ENCODE measurements at places on chromosomes 5 and 9.
A peak's percentile ranks its signal among the peaks of the same experiment; 100 is the strongest.

- DNase-seq = no peak
Measured at GRCh38 chr5:149284501-149284900, 12.8 kb downstream of the AFAP1L1 start.

GRCh38 chr9:116549061-116549664 is 137.9 kb upstream of the TRIM32 start:
- DNase-seq = no peak

DNA sequence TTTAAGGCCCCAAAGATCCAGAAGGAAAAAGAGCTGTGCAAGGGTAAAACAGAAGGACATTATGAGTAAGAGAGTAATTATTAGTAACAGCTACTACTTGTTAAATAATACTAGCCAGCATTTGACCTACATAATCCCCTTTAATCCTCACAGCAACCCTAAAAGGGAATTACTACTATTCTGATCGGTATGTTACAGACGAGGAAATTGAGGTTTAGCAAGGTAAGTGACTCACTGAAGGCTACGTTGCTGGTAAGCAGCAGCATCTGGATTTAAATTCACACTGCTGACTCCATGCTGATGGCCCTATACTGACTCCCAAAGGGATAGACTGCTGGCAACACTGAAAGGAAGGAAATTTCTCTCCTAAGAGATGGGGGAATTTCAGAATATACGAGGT is 3.7 kb upstream of the FSD1L start:
- DNase-seq = no peak

DNA sequence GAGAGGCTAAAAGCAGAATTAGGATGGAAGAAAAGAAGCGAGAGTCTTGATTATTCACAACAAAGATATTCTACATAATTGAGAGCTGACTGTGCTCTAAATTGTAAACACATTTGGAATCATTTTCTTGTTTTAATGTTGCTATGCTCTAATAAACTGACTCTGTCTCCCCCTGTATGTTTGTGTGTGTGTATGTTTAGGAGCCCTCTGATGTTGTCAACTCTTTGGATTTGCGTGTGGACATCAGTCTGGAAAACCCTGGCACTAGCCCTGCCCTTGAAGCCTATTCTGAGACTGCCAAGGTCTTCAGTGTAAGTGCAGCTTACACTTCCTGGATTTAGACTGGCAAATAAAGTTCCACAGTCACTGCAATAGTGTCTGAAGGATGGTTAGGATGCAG is 37.8 kb downstream of the MOCS2 start:
- DNase-seq = no peak

DNA sequence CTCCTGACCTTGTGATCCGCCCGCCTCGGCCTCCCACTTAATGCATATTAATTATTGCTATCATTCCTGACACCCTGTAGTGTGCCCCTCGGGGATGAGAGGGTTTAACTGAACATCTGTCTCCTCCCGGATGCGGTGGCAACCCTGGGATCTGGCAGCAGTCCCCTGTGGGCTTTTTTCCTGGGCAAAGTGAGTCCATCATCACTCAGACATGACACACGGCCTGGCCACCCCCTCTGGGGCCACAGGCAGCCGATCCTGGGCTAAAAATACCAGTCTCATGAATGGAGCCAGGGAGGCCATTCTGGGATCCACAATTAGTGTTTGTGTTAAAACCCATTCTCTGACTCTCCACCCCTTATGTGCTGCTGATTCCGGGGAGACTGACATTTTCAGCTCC is 161.2 kb downstream of the RGS3 start:
- DNase-seq = no peak

GRCh38 chr9:68961587-68961986 is 52.3 kb downstream of the PRKACG start:
- DNase-seq = no peak

DNA sequence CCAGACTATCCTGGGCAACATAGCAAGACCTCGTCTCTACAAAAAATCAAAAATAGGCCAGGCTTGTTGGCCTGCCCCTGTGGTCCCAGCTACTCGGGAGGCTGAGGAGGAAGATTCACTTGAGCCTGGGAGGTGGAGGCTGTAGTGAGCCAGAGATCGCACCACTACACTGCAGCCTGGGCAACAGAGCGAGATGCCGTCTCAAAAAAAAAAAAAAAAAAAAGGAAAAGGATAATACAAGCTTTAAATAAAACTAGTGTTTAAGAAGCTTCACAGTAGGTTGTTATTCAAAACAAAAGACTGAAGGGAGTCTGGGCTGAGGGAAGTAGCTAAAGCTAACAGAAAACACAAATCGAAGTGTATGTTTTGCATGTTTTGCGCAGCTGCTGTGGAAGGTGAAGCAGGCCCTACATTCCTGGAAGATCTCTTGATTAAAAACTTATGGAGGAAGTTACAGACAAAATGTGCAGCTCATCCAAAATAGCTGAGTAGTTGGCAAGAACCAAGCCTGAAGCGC is 581 bp upstream of the C9orf40 start:
- no peak for DNase-seq

- DNase-seq = no peak
Measured at GRCh38 chr9:91101611-91102168, 260.0 kb downstream of the AUH start.

DNA sequence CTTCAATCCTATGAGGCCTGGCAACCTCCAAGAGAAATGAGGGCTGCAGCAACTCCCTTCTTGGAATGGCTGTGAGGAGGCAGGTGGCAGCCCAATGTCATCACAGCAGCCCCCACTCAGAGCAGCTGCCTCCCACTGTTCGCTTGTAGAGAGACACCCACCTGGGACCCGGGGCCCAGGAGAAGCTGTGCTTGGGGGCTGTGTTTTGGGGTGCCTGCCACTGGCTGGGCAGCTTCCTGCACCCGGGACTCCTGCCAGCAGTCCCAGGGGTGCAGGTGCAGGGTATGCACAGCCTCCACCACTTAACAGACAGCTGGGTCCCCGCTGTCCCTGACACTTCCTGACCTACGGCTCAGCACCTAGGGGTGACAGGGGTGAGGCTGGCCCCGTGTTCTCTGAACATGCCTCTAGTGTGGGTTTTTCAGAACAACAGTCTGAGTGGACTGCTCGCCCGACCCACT is 26.2 kb downstream of the NIPAL4 start:
- DNase-seq = peak; percentile 37

GRCh38 chr9:14814249-14814628 is 91.7 kb upstream of the CER1 start:
- DNase-seq = no peak

DNA sequence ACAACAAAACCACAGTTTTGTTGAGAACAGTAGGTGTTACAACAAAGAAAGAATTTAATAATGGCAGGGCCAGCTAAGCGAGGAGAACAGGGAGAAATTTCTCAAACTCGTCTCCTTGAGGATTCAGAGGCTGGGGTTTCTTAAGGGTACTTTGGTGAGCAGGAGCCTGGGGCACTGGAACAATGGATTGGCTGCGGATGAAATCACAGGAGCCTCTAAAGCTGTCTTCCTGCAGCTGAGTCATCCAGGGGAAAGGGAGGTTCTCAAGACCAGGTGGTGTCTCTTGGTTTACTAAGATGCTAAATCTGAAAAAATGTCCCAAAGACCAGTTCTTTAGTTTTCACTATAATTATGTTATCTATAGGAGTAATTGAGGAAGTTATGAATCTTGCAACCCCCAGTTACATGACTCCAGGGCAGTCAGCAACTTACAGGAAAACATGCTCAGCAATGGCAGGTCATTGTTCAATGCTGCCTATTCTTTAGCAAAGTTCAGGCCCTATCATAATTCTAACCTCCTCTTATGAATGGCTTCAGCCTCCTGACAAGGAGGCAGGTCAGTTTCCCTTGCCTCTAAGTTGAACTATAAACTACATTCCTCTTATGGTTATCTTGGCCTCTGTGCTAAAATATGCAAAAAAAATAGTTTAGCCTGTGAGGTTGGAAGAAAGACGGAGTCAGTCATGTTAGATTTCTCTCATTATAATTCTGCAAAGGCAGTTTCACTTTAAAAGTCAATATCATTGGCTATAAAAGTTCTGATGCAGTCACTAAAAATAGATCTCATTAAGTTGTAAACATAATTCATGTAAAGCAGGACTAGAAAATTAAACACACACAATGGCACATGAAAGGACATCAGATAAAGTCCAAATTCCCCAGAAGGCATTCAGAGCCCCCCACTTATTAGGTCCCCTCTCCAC is 63.3 kb upstream of the CKS2 start:
- DNase-seq = no peak

DNA sequence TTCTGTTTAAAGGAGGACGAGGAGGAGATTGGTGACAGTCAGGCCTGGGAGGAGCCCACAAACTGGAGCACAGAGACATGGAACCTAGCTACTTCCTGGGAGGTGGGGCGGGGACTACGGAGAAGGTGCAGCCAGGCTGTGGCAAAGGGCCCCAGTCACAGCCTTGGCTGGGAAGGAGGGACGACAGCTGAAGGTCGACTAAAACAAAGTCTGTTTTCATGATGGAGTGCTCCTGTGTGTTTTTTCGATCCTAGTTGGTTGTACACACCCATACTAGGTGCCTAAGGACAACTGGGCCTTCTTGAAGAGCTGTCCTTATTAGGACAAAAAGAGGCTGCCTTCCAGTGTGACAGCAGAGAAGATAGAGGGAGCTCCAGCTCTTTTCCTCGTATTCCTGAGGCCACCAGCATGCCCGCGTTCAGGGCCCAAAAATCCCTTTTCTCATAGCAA is 2.9 kb downstream of the CCDC107 start:
- no peak for DNase-seq

- DNase-seq = no peak
Measured at GRCh38 chr9:132823370-132824145, 54.5 kb downstream of the AK8 start.

- no peak for DNase-seq
Measured at GRCh38 chr5:129460672-129460935, 506 bp downstream of the ADAMTS19 start.

DNA sequence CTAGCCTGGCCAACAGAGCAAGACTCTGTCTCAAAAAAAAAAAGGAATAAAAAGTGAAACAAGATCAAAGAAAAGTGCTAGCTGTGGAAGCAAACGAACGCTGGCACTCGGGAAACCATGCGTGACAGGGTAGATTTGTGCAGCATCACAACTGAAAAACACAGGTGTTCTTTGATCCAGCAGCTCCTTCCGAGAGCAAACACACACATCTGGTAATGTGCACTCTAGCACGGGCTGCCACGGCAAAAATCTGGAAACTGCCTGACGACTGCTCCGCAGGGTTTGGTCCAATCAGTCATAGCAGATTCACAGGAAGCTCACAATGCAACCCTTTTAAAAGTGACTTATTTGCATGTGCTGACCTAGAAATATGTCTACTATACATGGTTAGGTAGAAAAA is 80.0 kb downstream of the SYK start:
- DNase-seq = peak; percentile 42

GRCh38 chr5:173998531-173998930 is 9.6 kb downstream of the C5orf47 start:
- DNase-seq = no peak

- DNase-seq = no peak
Measured at GRCh38 chr5:179505636-179506261, 44.6 kb upstream of the RUFY1 start.
